NCI-H187 treated with DMSO at 0.1 percent for 48 hours (cell line): ENCODE measurements at places on chromosomes 5 and 9.

DNA sequence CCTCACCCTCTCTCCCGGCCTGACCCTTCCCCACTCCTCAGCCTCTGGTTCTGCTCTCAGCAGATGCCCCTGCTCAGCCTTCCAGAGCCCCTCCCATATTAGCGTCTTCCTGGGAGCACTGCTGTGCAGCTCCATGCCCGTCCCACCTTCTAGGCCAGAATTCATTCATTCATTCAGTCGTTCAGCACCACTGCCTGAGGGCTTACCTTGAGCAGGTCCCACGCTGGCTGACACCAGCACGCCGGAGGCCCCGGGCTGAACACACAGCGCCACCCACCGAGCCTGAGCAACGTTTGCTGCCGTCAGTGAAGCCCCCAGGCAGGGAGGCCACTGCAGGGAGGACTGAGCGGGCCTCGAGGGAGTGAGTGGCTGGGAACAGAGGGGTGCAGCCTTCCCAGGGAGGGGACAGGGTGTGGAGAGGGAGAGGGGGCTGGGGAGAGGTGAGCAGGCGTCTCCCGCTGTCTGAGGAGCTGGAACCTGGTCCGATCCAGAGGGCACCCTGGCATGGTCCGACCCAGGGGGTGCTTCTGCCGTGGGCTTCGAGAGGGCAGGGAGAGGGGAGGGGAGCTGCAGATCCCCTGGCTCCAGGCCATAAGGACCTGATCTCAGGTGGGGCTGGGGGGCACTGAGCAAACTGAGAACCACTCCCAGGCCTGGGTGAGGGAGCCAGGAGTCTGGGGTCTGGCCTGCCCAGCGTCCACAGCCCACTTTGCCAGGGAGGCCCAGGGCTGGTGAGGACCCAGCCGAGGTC lies 98.8 kb upstream of the RAPGEF1 start:
- no peak for DNase-seq

DNA sequence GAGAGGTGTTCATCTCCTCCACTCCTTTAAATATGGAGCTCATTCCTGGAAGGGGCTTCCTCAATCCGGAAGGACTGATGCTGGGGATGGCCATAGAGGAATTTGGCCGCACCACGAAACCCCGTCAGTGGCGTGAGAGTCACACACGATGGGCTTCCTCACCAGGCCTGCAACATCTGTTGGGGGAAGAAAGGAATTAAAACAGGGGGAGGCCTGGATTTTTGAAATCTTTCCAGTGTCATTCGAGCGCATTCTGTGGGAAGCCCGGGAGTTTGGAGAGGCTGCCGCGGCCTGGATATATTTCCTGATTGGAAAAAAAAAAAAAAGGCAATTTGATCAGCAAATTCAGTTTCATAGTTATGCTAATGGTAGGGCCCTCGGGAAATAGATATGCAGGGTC lies 76.3 kb upstream of the ORM1 start:
- DNase-seq = no peak

DNA sequence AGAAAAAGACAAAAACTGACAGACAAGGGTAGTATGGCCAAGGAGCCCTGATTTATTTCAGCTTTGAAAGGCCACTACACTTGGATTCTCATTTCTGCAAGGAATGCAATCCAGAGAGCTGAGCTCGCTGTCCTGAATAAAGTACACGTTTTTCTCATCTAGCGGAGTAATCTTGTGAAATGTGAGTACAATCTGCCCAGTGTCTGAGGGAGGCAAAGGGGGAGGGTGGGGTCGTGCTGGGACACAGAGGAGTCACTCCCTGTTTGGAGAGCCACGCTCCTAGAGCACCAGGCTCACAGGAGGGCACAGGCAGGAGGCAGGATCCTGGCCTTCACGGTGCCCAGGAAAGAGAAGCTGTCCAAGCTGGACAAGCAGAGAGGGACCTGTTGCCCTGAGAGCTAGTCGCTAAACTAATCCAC lies 51.0 kb upstream of the IFNK start:
- no peak for DNase-seq

DNA sequence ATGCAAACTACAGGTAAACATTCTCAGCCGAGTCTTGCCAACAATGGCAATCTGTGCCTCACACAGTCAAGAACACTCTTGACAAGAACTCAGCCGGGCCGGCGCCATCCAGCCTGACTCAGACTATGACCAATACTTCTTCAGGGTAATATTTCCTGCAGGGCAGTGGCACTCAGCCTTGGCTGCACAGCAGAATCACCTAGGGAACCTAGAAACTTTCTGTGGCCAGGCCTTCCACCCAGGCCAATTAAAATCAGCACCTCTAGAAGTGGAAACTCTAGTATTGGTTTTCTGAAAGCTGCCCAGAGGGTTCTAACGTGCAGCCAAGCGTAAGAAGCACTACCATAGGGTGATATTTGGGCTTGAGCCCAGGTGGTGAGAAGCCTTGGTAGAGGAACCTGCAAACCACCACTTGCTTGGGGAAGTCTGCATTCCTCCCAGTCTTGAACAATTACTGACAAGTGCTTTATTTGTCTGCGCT lies 120.6 kb downstream of the TTLL11 start:
- DNase-seq = peak; percentile 22

DNA sequence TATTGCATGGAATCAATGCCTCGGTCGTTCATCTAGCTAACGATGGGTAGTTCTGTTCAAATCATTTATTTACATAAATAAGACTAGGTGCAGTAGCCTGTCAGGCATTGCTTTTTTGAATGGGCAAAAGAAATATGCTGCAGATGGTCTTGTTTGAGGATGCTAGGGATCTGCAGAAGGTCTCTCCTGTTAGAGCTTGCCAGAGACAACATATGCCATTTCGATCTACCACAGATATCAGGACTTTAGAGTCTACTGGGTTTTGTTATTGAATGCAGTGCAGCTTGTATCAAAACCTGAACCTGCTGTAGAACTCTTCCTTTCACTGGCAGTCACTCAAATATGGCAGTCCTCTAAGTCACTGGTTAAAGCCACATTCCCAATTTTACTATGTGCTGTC lies 381.1 kb upstream of the CDH10 start:
- DNase-seq = no peak

DNA sequence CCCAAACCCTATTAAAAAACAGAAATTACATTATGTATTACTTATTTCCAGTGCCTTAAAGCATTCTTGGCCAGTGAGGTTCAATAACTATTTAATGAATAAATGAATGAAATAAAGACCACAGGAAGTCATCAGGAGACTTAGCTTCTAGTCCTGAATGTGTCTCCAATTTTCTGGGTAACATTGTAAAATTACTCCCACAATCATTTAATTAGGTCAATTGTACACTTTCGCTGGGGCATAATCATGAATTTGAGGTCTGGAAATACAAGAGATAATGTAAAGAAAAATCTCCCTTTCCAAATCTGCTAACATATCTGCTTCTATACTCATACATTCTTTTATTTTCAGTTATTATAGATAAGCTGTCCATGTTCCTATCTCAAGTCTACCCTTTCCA lies 199.2 kb downstream of the TLR4 start:
- DNase-seq = no peak

GRCh38 chr5:153813901-153814300 lies 224.8 kb downstream of the FAM114A2 start:
- no peak for DNase-seq

- DNase-seq = peak; percentile 5
Measured at GRCh38 chr5:127596501-127596900, 52.4 kb upstream of the CTXN3 start.

DNA sequence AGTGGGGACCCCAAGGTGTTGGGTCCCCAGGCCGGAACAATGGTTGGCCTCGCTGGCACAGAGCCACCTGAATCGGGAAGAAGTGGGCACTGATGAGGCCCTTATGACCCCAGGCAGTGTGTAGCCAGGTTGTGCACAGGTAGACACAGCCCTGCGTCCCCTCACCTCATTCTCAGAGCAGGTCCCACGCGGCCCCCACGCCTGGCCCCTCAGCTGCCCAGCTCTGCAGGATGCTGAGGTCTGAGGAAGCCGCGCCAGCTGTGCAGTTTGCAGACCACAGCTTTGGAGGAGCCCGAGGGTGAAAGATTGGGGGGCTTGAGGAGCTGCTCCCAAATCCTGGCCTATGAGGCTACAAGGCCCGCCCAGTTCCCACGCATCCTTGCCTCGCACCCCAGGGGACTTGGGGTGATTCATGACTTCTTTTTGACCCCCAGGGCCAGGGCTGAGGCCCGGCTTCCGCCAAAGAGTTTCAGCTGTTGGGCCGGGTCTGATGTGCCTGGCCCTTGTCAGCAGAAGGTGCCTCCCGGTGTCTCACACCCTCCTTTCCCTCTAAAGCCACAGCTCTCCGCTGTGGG lies 87.8 kb upstream of the PHYKPL start:
- no peak for DNase-seq

- DNase-seq = no peak
Measured at GRCh38 chr5:141597814-141598213, 21.0 kb downstream of the DIAPH1 start.

DNA sequence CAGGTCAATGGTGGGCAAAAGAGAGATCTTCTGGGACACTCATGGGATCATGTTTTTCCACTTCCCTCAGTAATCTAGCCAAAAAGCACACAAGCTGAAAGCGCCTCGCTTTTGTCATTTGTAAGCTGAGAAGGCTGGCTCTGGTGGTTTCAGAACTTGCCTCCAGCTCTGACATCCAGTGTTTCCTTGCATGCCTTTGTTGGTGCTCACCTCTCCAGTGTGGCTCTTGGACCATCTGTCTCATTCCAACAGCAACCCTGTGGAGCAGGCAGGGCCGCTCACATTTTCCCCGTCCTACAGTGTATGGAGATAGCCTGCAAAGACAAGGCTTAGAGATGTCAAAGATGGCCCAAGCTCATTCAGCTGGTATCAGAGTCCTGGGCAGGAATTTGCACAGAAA lies 160.8 kb upstream of the KLF4 start:
- DNase-seq = no peak

- no peak for DNase-seq
Measured at GRCh38 chr5:135126688-135127438, 92.8 kb upstream of the PITX1 start.

DNA sequence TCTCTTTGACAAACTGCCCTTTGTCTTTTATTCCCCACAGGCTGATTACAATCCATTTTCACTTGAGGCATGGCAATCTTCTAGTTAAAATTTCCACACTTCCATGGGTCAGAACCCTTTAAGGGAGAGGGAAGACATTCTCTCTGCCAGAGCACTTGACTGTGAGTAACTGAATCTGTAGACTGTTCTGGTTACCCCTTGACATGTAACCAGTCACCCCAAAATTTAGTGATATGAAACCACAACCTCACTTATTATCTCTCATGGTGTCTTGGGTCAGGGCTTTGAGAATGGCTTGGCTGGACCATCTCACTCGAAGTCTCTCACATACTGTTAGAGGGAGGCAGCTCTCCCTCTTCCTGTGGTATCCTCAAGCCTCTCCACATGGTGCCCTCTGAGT lies 14.0 kb downstream of the ITGA2 start:
- no peak for DNase-seq

DNA sequence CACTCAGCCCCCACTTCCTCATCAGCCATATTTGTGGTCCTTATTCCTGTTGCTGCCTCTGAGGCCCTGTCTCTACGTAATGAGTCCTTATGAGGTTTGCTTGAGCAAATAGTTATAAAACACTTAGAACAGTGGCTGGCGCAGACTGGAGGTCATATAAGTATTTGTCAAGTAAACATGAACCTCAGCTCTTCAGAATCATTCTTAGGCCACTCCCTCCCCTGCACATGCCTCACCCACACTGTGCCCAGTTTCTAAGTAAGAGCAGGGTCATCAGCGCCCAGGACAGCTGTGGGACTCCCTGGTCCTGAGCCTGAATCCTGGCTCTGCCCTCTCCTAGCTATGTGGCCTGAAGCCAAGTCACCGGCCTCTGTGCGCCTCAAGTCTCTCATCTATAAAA lies 4.0 kb downstream of the ST6GALNAC4 start:
- DNase-seq = no peak

GRCh38 chr5:128216860-128217531 lies 133.4 kb downstream of the SLC12A2 start:
- no peak for DNase-seq

- no peak for DNase-seq
Measured at GRCh38 chr9:79638806-79639205, 67.0 kb downstream of the TLE4 start.

DNA sequence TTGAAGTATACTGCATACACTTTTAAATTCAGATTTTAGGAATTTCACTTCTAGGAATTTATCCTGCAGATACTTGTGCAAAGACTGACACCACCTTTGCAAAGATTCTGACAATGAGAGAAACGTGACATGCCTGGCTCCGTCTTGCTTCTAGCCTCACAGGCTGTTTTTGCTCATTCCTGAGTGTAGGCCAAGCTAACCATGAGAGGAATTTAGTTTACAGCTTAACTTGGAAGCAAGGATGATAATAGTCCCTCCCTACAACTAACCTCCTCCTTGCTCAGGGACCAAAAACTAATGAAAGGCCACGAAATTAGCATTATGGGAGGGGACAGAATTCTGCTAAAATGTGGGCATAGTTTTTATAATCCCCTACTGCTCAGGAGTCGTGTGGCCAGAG lies 31.1 kb downstream of the C5orf22 start:
- no peak for DNase-seq

- no peak for DNase-seq
Measured at GRCh38 chr5:1007221-1007680, 1.4 kb upstream of the NKD2 start.

DNA sequence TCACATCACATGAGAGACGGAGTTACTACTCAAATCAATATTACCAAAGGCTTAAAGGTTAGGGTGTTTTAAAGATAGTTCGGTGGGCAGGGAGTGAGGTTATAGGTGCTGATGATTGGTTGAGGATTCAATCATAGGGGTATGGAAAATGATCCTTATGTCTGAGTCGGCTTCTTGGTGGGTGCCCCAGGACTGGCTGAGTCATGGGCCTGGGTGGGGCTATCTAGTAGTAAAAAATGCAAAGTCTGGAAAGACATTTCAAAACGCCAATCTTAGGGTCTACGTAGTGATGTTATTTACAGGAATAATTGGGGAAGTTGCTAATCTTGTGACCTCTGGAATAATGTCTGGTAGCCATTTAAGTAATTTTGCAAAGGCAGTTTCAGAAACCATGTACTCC lies 15.2 kb upstream of the SPIN1 start:
- no peak for DNase-seq

DNA sequence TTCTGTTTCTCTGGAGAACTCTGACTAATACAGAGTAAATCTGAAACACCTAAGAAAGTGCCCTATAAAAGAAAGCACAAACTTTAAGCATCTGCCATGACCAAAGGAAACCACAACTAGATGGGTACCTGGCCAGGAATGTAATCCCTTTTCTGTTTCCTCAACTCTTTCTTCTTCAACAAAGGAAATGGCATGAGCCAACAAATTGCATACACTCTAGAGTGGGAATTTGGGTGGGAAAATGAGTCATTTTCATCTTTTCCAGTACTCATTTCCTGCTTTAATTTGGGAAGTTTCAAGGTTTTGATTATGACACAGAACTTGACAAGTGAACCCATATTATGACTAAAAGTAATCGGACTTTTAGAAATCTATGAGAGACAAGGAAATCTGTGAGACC lies 349.2 kb upstream of the RORB start:
- DNase-seq = no peak

DNA sequence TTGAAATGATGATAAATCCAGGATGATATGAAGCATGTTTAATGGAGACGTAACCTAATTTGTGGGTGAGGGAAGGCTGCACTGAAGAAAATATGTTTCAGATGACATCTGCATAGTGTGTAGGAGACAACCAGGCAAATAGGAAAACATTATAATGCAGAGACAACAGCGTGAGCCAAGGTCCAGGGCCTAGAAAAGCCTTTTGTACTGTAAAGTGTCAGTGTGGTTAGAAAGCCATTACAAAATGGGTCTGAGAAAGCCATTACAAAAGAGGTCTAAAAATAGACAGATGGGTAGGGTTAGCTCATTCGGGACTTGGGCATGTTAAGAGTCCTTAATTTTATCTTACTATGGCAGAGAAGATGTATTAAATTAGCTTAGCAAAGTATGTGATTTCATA lies 14.9 kb upstream of the GABRG2 start:
- no peak for DNase-seq
